ENCODE measurements at places on chromosomes 11 and 22.
A peak's percentile ranks its signal among the peaks of the same experiment; 100 is the strongest.

DNA sequence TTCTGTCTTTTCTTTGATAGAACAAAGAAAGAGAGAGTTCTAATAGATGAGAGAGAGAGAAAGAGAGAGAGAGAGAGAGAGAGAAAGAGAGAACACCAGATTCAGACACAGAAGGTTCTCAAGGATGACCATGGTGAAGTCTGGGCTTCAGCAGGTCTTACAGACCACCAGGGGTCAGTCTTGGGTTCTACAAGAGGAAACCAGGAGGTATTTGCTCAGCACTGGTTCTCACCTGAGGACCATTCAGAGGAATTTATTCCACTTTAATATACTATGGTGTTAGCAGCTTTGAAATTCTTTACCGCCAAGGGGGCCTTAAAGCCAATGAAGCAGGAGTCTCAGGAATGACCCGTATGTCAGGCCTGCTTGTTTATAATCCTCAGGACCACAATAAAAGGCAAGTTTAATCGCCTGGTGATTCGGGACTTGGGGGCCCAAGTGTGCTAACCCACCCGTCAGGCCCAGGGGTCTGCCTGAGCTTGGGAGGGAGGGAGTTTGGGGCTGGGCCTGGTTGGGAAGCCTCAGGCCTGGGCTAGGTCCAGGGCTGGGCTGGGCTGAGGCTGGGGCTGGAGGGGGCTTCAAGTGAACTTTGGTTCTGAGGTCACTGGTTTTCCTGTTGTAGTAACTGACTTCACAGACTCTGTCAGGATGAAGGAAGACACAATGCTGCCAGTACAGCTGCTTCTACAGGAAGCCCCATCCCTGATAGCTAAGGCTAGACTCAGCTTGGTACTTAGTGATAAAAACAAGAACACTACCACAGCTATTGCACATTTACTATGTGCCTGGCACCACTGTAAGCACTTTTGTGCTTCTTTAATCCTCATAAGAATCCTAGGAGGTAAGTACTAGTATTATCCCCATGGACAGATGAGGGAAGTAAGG, 179.2 kb upstream of the ZBED5 start:
- DNase-seq: no peak

DNA sequence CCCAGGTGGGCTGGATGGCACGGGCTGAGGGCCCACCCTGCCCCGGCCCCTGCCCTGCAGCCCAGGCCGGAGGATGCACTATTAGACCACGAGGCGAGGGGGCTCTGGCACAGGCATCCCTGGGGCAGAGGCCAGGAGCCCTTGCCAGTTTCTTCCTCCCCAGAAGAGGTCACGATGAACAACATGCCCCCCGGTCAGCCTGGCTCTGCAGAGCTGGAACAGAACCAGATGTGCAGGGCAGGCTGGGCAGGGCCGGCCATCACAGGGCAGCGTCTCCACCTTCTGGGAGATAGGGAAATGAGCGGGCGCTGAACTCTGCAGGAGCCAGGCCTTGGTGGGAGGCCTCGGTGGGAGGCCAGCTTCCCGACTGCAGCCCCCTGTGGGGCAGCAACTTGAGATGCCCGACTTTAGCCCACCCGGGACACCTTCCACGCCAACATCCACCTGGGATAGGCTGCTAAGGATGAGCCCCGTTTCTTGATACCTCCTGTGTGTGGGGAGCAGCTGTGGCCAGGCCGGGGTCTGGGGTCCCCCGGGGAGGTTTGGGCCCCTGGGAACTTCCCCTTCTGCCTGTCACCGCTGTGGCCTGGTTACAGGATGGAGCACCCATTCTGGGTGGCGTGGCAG, 21.8 kb upstream of the GNB1L start:
- no peak for DNase-seq

DNA sequence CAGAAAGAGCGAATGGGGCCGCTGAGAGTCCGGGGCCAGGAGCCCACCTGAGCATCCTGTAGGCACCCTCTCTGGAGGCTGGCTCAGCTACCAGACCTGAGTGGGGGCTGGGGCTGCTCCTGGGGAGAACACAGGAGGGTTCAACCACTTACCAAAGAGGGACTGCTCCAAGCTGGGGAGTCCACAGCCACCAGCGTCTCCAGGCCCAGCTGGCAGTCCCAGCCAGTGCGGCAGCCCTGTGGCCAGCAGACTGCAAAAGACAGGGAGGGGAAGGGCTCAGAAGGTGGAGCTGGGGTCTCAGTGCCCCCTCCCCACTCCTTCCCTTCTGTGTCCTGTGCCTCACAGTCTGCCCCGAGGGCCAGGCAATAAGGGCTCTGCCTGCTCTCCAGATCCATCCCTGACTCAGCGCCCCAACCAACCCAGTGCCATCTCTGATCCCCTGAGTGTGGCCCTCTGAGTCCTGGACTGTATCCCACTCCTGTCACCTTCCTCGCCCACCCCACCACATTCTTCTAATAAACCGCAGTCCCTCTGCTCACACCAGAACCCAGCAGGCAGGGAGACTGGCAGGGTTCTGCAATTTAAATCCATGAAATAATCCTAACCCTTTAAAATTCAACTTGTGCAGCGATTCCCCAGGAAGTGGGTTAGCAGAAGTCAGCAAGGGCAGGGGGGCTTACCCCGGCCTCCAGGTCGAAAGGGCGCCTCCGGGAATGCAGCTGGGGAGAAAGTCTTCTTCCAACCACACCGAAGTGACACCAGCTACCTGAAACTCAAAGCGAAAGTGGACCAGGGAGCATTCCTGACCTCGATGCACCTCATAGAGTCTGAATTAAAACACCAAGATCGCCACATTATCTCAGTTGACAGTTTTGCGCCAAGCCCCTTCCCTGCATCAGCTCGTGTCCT, 13.3 kb downstream of the CHST1 start:
- no peak for DNase-seq

- DNase-seq: peak; percentile 9
Measured at GRCh38 chr11:112128483-112129121, 35.3 kb downstream of the IL18 start.

- no peak for DNase-seq
Measured at GRCh38 chr22:31730344-31730711, 19.6 kb downstream of the PRR14L start.

DNA sequence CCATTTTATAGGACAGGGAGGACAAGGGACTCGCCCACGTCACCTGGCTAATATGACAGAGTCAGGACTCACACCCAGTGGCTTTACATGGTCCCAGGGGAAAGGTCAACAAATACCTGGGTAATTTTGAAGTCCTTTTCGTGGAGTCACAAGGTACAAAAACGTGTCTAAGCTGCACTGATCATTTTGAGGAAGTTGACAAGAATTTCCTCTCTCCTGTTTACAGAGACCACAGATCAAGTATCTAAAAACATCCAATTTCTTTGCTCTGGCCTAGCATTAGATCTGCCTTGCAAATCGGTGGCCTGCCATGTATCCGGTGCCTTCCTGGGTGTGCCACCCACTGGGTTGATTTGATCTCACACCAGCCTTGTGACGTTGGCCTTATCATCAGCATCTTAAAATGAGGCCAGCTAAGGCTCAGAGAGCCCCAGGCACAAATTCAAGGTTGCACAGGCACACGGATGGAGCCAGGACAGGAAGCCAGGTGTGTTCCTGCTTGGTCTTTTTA, 17.6 kb downstream of the GDPD5 start:
- DNase-seq: no peak

- no peak for DNase-seq
Measured at GRCh38 chr11:95148406-95148805, 58.8 kb downstream of the ENDOD1 start.

DNA sequence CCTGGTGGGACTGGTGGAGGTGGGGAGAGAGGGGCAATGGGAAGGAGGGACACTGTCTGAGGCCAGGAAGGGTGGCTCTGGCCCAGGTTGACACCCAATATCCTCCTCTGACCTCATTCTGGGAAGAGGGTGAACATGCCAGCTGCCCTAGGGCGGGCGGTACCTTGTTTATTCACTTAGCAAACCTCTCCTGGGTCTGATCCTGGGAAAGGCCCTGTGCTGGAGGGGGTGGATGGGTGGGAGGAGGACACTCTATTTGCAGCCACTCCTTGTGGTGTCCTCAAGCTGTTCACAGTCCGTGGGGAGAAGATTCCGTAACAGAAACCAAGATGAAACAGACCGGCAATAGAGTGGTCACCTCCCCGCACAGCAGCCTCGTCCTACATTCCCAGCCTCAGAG, 49.7 kb upstream of the EIF3D start:
- no peak for DNase-seq

DNA sequence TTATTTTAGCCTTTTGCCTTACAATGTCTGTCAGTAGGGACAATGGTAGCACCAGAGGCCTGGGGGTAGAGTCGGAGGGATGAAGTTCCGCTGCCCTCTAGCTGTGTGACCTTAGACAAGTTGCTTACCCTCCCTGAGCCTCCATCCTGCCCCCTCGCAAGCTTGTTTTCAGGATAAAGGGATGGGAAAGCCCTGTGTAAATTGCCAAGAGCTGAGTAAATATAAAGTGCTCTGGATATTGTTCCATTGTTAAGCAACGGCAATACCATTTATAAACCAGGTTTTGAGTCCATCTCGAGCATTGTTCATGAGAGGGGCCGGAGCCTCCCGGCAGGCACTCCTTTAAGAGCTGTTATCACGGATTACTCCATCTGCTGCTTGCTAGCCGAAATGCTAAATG, 72.9 kb downstream of the ZBTB16 start:
- DNase-seq: no peak

- peak; percentile 12 for DNase-seq
Measured at GRCh38 chr11:64028398-64029115, 7.2 kb upstream of the FLRT1 start.

Measured in nucleus accumbens (tissue), 56 donors.